ENCODE measurements at places on chromosomes 12 and 14. TPM values are rescaled to one million over a fixed set of nuclear protein-coding genes. Genes with fewer than 3 reads are reported as not detected.

GRCh38 chr14:72500234-72500838, 393.6 kb downstream of the DPF3 start:
- DNase-seq: peak; percentile 41

DNA sequence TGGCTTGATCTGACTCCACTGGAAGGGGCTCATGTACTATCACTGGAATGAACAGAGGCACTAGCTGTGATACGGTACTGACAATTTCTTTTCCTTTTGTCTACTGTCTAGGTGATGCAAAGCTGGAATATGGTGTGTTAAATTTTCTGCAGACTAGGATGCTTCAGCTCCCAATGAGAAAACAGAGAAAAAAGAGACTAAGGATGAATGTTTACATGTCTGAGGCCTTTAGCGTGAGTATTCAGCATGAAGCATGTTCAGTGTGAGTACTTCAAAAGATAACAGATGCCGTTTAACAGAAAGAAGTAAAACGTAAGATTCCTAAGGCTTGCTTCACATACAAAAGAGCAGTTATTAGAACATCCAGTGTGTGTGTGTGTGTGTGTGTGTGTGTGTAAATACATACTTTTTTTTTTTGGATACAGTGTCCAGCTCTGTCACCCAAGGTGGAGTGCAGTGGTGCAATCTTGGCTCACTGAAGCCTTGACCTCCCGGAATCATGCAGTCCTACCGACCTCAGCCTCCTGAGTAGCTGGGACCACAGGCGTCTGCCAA, 92.3 kb upstream of the FERMT2 start:
- no peak for DNase-seq

DNA sequence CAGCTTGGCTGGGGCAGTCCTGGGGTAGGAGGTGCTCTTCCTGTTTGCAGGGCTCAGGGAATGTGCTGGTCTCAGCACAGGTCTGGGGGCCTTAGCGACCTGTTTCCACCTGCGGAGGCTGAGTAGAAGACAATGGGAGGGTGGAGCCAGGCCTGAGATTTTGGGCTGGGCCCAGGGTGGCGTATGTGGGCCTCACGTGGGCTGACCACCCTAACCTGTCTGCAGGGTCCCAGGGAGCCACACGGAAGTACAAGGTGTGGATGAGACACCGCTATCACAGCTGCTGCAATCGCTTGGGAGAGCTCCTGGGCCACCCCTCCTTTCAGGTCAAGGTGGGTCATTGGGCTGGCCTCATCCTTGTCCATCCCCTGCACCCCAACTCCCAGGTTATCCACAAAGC, 1.1 kb downstream of the NOC4L start:
- DNase-seq: no peak

GRCh38 chr14:41568979-41569378, 37.7 kb upstream of the LRFN5 start:
- DNase-seq: no peak

- no peak for DNase-seq
Observed at GRCh38 chr12:131555866-131556265, 155.0 kb upstream of the SFSWAP start.

DNA sequence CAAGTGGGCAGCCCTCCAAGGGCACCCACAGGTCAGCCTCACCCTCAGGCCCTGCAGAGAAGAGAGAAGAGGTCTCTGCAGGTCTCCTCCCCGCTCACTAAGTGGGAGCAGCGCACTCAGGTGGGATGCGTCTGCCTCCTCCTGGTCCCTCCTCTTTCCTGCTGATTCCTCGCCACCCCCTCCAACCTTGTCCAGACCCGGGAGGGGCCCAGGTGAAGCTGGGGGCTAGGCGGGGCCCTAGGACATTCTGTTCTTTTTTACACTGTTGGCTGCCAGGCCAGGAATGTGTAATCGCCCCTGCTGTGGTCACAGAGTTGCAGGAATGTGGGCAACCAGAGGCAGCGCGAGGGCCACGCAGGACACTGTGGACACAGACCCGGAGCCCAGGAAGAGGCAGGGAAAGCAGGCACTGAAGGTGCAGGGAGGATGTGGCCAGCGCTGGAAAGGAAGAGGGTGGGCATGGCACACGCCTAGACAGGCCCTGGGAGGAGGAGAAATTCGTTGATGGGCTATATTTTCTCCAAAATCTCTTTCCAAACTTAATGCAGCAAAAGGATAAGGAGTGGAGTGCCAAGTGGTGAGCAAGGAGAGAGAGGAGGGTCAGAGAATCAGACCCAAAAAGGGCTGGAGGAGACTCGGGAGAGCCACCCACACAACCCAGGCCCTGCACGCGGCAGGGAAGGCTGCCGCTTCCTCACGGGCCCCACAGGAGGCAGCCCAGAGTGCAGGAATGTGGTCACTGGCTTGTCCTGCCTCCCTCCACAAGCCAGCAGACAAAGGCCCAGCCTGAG, 911 bp upstream of the SCNN1A start:
- DNase-seq: peak; percentile 78

The GLS2 gene
- 0.32 TPM for total RNA-seq

GRCh38 chr14:54771411-54772027, 131.1 kb downstream of the GCH1 start:
- DNase-seq: no peak

DNA sequence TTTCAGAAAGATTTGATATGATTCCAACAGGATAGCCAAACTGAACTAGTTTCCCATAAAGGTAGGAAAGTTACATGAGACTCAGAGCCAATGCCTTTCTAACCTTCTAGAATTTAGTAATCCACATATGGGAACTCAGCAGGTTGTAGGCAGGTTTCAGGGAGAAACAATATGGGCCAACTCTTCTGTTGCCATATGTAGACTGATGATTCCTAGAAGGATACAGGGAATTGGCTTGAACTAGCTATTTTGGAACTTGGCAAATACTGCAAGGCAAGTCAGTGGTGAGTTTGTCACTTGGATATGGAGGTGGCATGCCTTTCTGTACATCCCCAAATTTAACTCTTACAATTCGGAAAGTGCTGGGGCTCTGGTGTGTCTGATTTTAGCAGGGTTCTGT, 15.5 kb downstream of the SUDS3 start:
- no peak for DNase-seq

The SCNN1A gene
- total RNA-seq: 1.5 TPM

The HSPB8 gene
- 16.3 TPM for total RNA-seq
